Stimulated activated CD4-positive, alpha-beta T cell treated with anti-CD3 and anti-CD28 coated beads, Interleukin-1b, Interleukin-23, amount 100 ng/mL, for 1 hour (primary cell): ENCODE measurements at places on chromosomes 4 and X.

DNA sequence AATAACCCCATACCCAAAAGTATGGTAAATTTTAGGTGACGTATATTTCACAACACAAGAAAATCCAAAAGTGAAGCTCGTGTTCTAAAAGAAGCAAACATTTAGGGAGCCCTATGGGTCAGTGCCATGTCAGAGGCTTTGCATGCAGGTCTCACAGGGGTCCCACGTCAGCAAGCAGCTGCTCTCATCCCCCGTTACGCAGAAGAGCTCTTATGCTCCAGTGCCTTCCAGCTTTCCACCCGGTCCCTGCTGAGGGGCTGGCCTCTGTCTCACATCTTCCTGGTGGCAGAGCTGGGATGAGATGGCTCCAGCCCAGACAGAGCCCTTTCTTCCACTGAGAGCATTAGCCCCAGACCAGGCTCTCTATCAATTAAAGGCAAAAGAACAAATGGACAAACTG lies 82.0 kb downstream of the IRF2 start:
- no peak for DNase-seq

GRCh38 chrX:115261148-115261547 lies 27.3 kb upstream of the LRCH2 start:
- no peak for DNase-seq

GRCh38 chr4:166682200-166682599 lies 552.1 kb downstream of the SPOCK3 start:
- DNase-seq = no peak

GRCh38 chr4:155854582-155855226 lies 11.4 kb downstream of the ASIC5 start:
- no peak for DNase-seq
